ENCODE measurements at places on chromosomes 5 and 9.
A peak's percentile ranks its signal among the peaks of the same experiment; 100 is the strongest.

GRCh38 chr5:161481922-161482321 is 64.6 kb downstream of the GABRB2 start:
- DNase-seq = no peak

- DNase-seq = no peak
Measured at GRCh38 chr5:167671176-167671575, 620.3 kb upstream of the WWC1 start.

DNA sequence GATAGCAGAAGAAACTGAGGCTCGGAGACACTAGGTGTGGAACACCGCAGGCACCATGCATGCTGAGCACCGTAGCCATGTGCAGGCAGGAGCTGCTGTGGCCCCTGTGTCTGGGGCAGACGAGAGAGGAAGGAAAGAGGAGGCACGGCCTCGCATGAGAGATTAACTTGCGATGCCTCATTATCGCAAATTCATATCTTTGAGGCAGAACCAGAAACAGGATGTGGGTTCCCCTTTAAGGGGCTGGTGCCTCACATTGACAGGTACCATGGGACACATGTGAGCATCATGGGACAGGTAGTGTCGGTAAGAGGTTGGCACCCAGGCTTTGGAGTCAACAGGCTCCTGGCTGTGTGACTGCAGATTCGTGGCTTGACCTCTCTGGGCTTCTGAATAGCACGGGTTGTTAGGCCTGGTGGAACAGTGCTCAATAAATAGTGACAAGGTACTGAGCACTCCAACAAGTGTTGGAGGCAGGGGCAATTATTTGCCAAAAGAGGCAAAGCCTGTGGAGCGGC is 40.8 kb downstream of the NAIF1 start:
- peak; percentile 77 for DNase-seq

- DNase-seq = peak; percentile 29
Measured at GRCh38 chr5:139648205-139649081, at the start of gene CXXC5. Gene CXXC5, plus strand, starts transcription at chr5:139648349. Its CDS starts 32,175 bp downstream, at chr5:139680524.

DNA sequence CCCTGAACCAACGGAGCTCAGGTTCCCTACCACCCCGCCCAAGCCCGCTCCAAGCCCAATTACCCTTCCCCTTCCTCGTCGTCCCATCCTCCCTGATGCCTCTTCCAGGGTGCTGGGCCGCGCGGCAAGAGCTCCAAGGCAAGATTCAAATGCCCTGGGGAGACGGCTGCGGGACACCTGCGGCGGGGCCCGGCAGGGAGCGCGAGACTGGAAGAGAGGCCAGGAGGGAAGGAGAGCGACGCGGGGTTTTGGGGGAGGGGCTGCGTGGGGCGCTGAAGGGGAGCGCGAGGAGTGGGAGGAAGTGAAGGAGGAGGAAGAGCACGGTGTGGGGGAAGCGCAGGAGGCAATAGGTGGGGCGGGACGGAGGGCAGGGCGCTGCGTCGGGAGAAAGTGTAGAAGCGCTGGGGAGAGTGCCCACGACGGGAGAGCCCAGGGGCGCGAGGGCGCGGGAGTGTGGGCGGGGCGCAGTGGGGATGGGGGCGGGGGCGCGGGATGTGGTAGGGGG is 975 bp upstream of the NXNL2 start:
- no peak for DNase-seq

GRCh38 chr5:133769842-133770241 is 157.5 kb upstream of the FSTL4 start:
- DNase-seq = no peak

DNA sequence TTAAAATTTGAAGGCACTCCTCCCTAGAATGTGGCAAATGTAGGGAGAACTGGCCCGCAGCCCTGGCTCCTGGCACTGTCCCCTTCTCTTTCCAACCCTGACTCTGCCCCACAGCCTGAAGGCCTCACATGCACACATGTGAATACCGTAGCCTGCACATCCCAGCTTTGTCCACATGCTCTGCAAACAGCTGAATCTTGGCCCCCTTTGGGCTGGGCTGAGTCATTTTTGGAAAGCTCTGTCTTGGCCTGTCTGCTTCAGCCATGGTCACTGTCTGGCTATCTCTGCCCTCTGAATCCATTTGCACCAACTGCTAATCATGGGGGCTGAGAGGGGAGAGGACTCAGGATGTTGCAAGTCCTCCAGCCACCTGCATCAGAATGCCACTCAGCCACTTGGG is 22.1 kb upstream of the GALNT10 start:
- no peak for DNase-seq

- DNase-seq = no peak
Measured at GRCh38 chr5:72440207-72440638, 67.0 kb downstream of the ZNF366 start.

- no peak for DNase-seq
Measured at GRCh38 chr5:41735213-41735612, 135.0 kb downstream of the OXCT1 start.

GRCh38 chr9:135260221-135261180 is 173.0 kb downstream of the OLFM1 start:
- no peak for DNase-seq

DNA sequence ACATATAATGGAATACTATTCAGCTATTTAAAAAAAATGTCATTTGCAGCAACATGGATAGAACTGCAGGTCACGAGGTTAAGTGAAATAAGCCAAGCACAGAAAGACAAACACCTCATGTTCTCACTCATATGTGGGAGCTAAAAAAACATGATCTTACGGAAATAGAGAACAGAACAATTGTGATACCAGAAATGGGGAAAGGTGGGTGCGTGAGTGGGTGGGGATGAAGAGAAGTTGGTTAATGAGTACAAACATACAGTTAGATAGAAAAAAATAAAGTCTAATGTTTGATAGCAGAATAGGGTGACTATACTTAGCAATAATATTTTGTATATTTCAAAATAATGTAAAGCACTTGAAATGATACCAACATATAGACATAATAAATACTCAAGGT is 38.7 kb downstream of the FAM114A2 start:
- no peak for DNase-seq

- DNase-seq = no peak
Measured at GRCh38 chr5:179467441-179467840, 82.9 kb upstream of the RUFY1 start.

GRCh38 chr5:58108511-58108910 is 351.4 kb downstream of the PLK2 start:
- DNase-seq = no peak

DNA sequence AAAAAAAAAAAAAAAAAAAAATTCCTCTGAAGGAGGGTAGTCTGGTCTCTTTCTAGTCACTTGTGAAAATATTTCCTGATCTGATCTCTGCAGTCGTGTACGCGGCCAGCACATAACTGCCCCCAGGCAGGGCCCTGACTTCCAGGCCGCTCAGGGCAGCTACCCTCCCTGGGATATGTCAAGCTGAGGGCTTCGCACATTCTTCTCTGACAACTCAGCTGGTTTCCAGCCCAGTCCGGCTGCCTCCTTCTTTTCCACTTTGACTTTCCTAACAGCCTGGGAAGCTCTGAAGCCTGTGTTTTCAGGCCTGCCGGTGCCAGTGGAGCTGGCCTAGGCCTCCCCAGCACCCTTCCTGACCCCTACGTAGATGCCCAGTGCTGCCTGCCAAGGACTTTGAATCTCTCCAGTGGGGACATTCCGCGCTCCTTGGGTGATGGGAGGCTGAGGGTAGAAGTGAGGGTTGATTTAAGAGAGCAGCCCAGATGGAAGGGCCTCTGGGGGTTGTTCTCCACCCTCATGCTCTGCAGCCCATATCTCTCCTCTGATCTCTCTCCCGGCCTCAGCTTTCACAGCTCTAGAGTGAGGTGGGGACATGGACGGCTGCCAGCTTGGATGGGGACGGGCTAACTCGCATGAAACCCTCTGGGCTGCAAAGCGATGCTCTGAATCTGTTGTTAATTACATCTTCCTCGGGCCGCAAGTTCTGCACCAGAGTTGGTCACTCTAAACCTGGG is 20.7 kb downstream of the COL5A1 start:
- no peak for DNase-seq

DNA sequence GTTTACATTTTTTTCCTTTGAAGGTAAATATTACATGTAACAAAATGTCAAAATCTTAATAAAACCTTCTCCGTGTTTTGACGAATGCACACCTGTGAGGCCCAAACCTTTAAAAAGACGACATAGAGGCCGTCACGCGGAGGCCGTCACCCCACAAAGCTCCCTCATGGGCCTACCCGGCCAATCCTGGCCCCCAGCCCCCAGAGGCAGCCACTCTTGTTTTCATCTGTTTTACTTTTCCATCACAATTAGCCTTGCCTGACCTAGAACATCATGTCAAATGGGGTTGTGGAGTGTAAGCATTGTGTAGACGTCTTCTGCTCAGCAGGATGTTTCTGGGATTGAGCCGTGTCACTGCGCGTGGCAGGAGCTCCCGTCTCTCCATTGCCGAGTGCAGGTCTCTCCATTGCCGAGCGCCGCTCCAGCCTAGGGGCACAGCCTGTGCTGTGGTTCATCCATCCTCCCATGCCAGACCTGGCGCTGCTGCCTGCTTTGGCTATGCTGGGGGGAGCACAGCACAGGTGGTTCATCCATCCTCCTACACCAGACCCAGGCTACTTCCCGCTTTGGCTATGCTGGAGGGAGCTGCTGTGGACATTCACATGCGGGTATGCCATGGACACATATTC is 52.2 kb upstream of the IRX4 start:
- DNase-seq = no peak

DNA sequence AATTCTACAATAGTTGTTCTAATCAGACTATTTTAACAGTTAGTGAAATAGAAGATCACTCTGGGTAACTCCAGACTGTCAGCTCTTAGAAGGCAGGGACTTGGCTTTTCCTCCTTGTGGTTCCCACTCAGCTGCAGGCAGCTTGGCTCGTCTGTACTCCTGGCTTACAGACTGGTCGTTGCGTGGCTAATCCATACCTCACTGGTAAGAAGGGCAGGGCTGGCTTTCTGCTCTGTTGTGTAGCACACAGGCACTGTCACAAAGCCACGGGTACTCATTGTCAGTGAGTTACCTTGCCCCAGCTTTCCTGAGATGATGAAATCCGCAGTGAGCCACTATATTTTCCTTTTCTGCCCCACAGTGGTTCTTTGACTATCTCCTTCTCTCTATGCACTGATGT is 1.8 kb upstream of the PRLR start:
- no peak for DNase-seq

GRCh38 chr5:60992871-60993270 is 47.9 kb downstream of the NDUFAF2 start:
- no peak for DNase-seq

DNA sequence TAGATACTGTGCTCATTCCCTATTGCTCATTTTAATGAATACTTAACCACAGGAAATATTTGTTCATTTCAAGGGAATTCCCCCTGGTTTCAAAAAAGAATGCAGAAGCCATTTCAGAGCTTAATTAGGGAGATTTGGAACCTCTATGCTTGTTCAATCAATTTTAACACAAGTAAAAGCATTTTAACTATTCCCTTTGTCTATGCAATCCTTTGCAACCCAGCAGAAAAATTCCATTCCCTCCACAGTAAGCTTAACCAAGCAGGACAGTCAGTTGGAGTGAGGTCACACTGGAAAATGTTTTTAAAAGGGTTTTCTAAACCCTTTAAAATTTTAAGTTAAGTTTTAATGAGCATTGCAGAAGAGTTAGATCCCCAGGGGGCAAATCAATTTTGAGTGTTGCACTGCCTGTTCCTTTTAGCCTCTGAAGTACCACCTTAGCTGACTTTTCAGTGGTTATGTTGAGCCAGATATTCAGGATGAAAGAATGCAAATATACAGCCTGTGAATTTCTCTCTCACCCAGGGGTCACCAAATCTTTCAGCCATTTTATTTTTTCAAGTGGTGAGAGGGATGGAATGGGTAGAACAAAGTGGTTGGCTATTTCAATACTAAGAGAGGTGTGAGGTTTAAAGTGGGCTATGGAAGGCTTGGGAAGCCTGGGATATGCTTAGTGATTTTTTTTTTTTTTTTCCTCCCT is 356.2 kb upstream of the NUDT12 start:
- DNase-seq = no peak

- DNase-seq = no peak
Measured at GRCh38 chr9:21607576-21607975, 125.5 kb upstream of the IFNE start.

DNA sequence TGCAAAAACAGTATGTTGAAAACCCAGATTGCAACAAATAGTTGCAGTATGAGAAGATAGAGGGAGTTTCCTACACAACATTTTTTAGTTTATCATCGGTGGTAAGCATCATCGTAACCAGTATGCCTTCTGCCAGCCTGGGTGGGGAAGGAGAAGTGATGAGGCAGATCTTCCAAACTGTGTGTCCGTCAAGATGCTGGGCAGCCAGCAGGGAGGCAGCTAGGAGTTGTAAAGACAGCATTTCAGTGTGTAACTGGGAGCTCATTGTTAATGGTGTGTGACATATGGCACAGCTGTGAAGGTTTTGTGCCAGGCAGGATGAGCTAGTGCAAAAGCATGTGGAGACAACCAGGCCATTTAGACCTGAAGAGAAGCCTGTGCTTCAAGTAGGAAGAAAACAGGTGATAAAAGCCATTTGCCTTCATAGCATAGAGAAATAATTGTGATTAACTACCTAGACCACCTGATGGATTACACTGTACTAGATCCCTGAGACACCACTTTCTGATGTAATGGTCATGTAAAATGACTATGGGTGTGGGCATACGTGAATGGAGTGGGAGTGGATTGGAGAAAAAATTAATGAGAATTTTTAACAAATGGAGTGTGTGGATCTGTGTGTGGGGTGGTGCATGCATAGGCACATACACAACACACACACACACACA is 347.0 kb upstream of the ADAMTSL1 start:
- no peak for DNase-seq

GRCh38 chr5:90050103-90050502 is 359.5 kb downstream of the CETN3 start:
- DNase-seq = no peak

DNA sequence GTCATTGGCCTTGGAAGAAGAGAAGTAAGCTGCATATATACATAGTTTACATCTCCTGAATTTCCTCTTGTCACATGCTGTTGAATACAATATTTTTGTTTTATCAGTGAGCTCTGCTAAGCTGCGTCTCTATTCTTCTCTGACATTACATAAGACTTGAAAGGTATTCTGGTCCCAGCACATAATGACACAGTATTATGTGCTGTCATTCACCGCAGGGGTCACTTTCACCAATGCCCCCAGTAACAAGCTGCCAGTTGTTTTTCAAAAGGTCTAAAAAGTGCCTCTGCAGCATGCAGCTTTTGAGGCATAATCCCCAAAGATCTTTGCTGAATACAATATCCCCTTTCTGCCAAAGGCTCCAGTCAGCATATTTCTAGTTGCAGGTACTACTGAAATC is 349.0 kb upstream of the FAM174A start:
- DNase-seq = no peak

- no peak for DNase-seq
Measured at GRCh38 chr9:20349568-20349967, 272.7 kb downstream of the MLLT3 start.

GRCh38 chr5:108749128-108749861 is 1.6 kb downstream of the FER start:
- DNase-seq = peak; percentile 55

DNA sequence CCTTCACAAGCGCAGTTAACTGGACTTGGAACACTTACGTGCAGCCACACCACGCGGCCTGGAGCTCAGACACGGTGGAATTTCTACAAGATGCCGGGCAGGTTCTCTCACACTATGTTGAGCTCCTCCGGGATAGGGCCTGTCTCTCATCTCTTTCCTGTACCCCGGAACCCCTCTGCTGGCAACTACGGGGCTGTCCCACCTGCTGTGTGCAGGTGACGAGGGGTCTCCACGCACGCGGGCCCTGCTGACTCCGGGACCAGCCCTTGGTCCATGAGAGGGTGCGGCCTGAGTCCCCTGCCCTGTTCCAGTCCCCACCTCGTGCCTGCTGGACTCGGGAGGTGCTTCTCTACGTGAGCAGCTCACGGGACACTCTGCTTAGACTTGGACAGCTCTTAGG is 40.1 kb downstream of the SLC6A3 start:
- no peak for DNase-seq

GRCh38 chr5:54757541-54757940 is 227.9 kb downstream of the ESM1 start:
- DNase-seq = no peak

Data from T-helper 17 cell (primary cell).